ENCODE measurements at places on chromosomes 5 and 9. TPM values are rescaled to one million over a fixed set of nuclear protein-coding genes. Genes with fewer than 3 reads are reported as not detected.

RAB3C gene
- 0.03 TPM for total RNA-seq

CD274 gene
- total RNA-seq = 1.1 TPM

ADRA1B gene
- 0.61 TPM for total RNA-seq

ENHO gene
- not detected for total RNA-seq

GABRA1 gene
- not detected for total RNA-seq

DNA sequence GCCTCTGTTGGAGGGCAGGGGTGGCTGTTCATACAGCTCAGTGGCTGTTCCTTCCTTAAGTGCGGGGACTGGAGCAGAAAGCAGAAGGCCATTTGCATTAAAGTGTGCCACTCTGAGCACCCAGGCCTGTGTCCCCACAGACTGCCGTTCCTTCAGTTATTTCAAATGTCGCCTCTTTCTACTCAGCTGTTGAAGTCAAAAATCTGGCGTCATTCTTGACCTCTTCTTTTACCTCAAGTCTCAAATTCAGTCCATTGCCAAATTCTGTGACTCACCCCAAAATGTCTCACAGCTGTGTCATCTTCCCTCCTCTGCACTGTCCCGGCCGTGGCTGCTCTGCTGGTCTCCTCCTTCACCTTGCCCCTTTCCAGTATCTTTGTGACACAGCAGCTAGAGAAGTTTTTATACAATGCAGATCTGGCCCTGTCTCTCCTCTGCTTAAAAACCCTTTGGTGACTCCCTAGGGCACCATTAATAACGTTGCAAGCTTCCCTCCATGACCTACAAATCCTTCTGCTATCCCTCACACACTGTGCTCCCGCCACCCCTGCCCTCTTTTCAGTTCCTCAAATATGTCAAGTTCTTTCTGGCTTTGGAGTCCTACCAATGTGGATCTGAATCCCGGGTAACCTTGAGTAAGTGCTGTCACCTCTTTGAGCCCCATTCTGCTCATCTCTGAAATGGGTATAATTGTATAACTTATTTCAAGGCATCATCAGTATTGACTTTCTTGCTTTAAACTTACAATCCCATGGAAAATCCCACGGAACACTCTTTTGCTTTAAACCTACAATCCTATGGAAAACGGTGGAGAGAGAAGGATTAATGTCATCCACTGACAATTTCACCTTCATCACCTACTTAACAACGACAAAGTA is 98.3 kb upstream of the BOD1 start:
- DNase-seq = peak; percentile 23

DNA sequence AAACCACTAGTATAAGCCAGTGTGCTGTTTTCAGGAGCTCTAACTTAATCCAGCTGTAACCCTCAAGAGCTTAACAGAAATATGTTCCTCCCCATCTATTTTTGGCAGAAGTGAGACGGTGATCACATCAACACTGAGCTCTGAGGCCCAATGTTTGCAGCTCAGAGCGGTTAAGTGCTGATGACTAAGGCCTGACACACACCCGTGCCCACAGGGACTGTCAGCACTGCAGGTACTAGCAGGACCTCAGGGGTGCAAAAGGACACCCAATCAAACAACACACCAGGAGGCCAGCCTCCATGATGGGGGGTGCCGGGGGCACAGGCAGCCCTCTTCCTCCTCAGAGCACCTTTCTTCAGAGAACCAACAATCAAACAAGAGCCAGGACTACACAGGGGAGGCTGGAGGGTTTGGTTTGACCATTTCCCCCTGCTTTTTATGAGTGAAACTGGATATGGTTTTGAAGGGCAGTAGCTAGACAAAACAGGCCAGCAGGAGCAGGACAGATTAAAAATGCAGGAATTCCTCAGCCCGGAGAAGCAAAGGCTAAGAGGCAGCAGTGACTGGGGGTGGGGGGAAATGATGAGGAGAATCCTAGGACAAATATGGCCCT is 61.3 kb downstream of the RAPGEF1 start:
- peak; percentile 90 for DNase-seq

DNA sequence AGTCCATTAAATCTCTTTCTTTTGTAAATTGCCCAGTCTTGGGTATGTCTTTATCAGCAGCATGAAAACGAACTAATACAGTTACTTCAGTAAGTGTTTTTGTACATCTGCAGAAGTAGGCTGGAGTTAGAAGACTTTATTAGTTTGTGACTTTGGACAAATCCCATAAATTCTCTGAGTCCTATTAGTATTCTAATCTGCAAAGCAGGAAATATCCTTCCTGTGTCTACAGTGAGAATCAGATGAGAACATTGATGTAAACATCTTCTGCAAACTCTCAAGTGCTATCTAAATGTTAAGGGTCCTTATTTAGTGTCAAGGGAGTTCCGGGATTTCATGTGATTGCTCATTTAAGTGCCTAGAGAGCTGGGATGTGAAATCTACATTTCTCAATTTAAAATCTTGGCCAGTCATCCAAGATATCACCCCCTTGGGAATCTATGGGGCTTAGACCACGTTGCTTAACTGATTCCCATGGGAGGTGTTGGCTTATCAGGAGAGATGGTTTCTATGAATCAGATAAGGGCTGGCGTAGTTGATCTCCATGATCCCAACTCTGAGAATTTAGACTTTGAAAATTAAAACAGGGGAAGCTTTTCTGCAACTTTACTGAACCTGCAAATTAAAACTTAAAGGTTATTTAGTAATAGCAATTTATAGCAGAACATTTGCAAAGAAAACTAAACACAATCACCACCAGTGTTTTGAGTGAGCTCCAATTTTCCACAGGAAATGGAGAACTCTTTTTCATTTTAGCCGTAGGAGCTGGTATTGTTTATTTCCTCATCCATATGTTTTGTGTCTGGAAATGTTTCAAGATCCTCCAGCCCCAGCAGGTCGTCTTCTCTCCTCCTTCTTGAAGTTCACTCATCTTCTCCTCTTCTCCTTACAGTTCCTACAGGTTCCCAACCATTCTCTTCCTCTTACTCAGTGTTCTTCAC is 241.6 kb upstream of the CD180 start:
- DNase-seq = no peak

- DNase-seq = no peak
These were observed 174.4 kb upstream of the RGMB start for GRCh38 chr5:98599016-98599415.

DNA sequence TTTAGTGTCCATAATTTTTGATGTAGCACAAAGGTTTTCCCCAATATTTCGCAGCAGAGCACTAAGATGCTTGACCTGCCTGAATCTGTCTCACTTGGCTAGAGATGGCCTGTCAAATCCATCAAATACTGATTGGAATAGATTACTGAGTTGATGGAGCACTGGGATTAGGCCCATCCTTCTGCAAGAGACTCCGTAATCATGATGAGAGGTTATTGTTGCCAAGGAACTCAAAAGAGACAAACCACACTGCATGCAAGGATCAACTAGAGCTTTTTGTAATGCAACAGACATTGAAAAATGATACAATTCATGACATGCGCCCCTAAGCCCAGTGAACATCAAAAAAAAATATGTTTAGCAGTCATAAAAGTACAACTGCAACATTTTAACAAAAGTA is 585.3 kb upstream of the GRAMD2B start:
- no peak for DNase-seq

GRCh38 chr5:87321605-87322004 is 53.9 kb downstream of the RASA1 start:
- no peak for DNase-seq

GRCh38 chr5:173293817-173294672 is 34.2 kb downstream of the STC2 start:
- peak; percentile 49 for DNase-seq

DNA sequence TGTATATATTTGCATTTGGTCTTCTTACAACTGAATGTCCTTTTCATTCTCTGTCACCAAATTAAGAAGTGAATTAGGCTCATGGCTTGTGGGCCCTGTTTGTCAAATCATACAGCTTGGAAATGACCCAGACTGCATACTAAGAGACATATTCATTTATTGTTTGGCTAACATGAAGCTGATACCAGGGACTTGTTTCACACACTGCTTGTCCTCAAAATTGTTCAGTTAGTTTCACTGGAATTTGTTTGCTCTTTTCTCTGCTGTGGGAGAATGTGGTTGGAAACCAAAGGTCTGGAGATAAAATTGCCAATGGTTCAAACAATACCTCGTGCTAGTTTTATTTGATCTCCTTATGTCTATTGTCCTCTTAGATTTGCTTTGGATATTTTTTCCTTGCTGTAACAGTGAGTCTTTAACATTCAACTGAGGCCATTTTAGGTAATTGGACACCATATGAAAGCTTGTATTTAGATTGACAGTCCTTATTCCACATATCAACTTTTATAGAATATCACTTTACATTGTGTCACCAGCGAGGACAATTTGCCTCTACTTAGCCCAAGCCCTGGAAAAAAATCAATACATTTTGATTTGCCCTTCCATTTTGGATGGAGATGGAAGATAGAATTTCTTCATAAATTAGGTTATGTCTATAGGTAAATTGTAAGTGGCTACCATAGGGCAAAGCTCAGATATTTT is 144.3 kb upstream of the MTAP start:
- DNase-seq = no peak

- no peak for DNase-seq
These were observed 36.4 kb downstream of the GLT6D1 start for GRCh38 chr9:135602789-135603481.

DNA sequence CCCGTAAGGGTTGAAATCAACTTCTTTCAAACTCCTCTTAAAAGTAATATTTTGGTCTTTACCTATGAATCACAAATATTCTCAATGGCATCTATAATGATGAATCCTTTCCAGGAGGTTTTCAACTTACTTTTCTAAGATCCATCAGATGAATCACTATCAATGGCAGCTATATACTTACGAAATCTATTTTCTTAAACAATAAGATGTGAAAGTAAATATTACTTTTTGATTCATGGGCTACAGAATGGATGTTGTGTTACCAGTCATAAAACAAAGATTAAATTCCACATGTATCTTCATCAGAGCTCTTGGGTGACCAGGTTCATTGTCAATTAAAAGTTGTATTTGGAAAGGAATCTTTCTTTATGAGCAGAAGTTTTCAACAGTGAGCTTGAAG is 1877.7 kb upstream of the ACO1 start:
- no peak for DNase-seq

GRCh38 chr5:138870611-138871010 is 4.5 kb downstream of the LRRTM2 start:
- no peak for DNase-seq

DNA sequence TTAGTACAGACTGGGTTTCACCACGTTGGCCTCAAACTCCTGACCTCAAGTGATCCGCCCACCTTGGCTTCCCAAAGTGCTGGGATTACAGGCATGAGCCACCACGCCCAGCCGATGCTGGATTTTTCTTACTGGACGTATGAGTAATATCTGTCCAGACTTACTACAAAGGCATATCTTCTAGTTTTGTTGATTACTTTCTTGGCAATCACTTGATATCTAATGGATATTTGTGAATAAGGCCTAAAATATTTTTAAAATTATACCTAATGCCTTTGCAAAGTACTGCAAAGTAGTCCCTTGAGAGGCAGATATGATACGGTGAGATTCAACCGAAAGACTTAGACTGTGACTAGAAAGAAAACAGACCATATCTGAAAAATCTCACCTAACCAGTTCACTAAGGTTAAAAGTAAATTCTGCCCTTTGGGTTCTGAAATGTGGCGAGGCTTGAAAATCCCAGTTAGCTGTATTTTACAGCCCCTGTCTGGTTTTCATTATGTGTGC is 152.1 kb downstream of the GNAQ start:
- no peak for DNase-seq

DNA sequence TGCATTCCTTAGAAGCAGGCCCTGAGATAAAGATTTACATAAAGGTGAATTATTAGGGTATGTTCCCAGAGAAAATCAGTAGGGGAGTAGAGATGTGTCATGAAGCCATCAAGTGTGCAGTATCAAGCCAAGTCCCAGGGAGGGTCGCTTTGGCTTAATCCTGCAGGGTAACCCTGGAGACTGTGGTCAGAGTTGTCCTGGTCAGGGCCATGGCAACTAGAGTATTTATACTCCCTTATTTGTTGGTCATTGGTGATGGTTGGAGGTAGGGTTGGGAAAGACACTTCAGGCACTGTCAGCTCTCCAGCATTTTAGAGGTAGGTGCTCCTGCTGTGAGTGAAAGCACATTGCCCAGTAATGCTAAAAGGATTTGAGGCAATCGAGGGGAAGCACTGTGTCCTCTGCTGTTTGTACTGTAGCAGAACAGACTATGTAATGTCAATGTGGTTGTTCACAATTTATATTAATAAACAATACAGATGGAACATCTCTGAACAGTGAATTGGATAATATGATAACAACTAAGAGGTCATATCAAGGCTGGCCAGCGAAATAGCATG is 108.9 kb downstream of the GDNF start:
- no peak for DNase-seq

Data from gastrocnemius medialis (tissue), 4 donors.